ENCODE measurements at places on chromosomes 4 and X.

- DNase-seq, result no peak
Observed at GRCh38 chrX:15194146-15194545, 75.7 kb downstream of the ASB9 start.

DNA sequence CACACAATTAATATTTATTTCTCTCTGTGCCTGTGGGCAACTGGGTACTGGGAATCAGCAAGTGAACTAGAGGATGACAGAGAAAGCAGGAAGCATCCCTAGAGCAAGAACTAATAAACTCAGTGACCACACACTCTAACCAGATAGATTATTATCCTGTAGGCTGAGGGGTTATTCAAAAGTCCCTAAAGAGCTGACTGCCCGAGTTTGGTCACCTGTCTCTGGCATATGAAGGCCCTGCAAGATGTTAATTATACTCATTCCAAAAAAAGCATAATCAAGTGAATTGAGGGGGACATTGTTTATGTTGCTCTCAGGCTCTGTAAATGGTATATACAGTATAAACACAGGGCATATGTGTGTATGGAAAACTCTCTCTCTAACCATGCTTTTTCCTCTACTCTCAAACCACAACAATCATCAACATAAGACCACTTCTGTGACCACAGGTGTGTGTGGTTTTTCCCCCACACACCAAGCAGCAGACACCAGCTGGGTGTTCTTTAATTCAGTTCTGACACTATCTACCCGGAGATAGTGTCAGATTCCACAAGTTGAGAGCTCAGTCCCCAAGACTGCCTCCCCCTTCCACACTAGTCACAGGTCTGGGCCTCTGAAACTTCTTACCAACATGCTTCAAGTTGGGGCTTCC is 6.2 kb upstream of the HPSE start:
- peak; percentile 63 for DNase-seq

DNA sequence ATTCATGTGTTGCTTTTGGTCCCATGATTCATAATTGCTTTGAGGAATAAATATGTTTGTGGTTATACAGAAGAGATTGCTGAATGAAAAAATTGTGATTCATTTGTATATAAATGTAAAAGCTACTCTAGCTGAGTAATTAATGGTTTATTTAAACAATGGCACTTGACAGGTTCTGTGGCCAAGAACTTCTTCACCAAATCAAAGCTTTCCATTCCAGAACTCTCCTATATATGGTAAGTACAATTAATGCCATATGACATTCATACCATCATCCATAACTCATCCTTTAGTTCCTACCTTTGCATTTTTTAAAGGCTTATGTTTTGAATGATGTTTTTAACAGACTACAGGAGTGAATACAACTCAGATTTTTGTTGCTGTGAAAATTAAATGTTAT is 105.8 kb downstream of the REPS2 start:
- DNase-seq, result no peak

DNA sequence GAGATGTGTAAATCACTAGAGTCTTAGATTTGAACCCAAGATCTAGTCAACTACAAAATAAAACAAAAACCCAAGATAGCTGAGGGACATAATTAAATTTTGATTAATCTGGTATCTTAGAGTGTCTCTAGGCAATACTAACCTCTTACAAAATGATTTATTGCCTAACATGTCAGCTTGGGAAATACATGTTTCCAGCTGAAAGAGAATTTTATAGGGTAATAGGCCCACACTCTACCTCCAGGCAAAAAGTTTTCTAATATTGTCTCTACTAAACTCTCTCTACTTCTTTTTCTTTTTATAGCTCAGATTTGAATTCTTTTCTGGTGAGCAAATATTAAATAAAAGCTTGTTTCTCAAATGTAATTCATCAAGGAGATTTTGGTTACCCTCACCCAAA is 263.2 kb downstream of the IL15 start:
- DNase-seq, result no peak

GRCh38 chr4:16351161-16351560 is 124.9 kb upstream of the TAPT1 start:
- DNase-seq, result no peak

GRCh38 chrX:118211891-118212816 is 95.5 kb upstream of the KLHL13 start:
- no peak for DNase-seq

DNA sequence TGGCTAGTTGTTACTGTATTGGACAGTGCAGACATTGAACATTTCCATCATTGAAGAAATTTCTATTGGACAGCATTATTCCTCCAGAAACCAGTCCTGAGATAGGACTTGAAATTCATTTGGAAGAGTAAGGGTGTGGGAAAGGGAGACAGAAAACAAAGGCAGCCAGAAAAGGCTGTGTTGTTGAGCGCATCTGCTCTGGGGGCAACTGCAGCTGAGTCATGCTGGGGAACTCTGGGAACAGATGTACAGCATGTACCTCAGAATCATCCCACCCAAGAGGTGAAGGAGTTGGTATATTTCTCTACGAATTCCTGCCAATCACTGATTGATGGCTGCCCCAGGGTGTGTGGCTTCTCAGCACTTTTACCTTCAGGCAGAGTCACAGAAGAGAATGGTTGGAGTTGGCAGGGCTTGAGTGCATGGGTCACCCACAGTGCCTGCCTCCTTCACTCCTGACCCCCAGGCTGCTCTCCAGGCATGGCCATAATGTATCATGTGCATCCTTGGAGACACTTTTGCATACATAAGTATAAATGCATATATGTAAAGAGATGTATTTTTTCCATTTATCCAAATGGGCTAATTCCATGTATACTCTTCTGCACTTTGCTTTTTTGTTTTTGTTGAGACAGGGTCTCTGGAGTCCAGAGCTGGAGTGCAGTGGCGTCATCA is 39.4 kb downstream of the GEMIN8 start:
- DNase-seq, result no peak

Data from activated CD4-positive, alpha-beta T cell treated with anti-CD3 and anti-CD28 coated beads, Interleukin-10, Interleukin-2, amounts not matched to agents 100 ng/mL and 50 ng/mL, durations not matched to agents 16 hours and 8 hours (primary cell).